ENCODE measurements at places on chromosomes 4 and X. TPM values are rescaled to one million over a fixed set of nuclear protein-coding genes. Genes with fewer than 3 reads are reported as not detected.

- no peak overlapping the region for H3K27ac ChIP-seq
- peaks cover 2% of the 10 kb centered on the region for H3K4me1 ChIP-seq
- H3K4me3 ChIP-seq, result no peak overlapping the region
- no peak for DNase-seq
- H3K36me3 ChIP-seq, result peaks cover 6% of the 10 kb centered on the region
- H3K27me3 ChIP-seq, result no peaks in the 10 kb centered on the region
These were observed 25.5 kb upstream of the USO1 start for GRCh38 chr4:75698963-75699228.

GRCh38 chr4:185793116-185793485, 18.9 kb downstream of the SORBS2 start:
- peaks cover 3% of the 10 kb centered on the region for H3K4me1 ChIP-seq
- H3K27me3 ChIP-seq, result no peaks in the 10 kb centered on the region
- H3K36me3 ChIP-seq, result no peaks in the 10 kb centered on the region
- no peak overlapping the region for H3K4me3 ChIP-seq
- H3K27ac ChIP-seq, result no peak overlapping the region

- H3K4me1 ChIP-seq, result no peaks in the 10 kb centered on the region
- H3K27me3 ChIP-seq, result no peaks in the 10 kb centered on the region
- H3K27ac ChIP-seq, result no peak overlapping the region
- H3K4me3 ChIP-seq, result no peak overlapping the region
- H3K36me3 ChIP-seq, result no peaks in the 10 kb centered on the region
These were observed 621.0 kb downstream of the TECRL start for GRCh38 chr4:63788271-63788670.

GRCh38 chr4:168099195-168099594, 6.9 kb downstream of the ANXA10 start:
- H3K4me3 ChIP-seq, result no peak overlapping the region
- no peaks in the 10 kb centered on the region for H3K4me1 ChIP-seq
- H3K36me3 ChIP-seq, result no peaks in the 10 kb centered on the region
- no peak for DNase-seq
- H3K27me3 ChIP-seq, result no peaks in the 10 kb centered on the region
- no peak overlapping the region for H3K27ac ChIP-seq

DNA sequence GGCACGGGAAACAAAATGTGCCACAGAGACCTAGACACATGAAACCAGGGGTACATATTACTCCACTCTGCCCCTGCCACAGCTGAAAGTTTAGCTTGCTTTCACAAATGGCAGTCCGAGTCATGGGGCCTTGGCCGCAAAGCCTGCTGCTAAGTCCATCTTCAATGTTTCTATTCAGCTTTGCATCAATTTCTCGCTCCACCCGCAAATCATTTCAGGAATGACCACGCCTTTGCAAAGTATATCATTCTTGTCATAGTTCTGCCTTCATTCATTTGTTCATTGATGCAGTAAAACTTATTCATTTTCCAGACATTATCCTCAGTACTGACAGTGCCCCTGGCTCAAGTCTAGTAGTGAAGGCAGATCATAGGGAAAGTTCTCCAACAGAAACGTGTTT, 9.5 kb downstream of the PLAC8 start:
- H3K36me3 ChIP-seq, result no peaks in the 10 kb centered on the region
- H3K4me3 ChIP-seq, result no peak overlapping the region
- H3K27ac ChIP-seq, result no peak overlapping the region
- no peaks in the 10 kb centered on the region for H3K27me3 ChIP-seq

- no peaks in the 10 kb centered on the region for H3K27me3 ChIP-seq
- no peaks in the 10 kb centered on the region for H3K36me3 ChIP-seq
- DNase-seq, result no peak
- peaks cover 24% of the 10 kb centered on the region for H3K4me1 ChIP-seq
- H3K4me3 ChIP-seq, result no peak overlapping the region
- no peak overlapping the region for H3K27ac ChIP-seq
These were observed 13.3 kb downstream of the OPHN1 start for GRCh38 chrX:68419975-68420374.

DNA sequence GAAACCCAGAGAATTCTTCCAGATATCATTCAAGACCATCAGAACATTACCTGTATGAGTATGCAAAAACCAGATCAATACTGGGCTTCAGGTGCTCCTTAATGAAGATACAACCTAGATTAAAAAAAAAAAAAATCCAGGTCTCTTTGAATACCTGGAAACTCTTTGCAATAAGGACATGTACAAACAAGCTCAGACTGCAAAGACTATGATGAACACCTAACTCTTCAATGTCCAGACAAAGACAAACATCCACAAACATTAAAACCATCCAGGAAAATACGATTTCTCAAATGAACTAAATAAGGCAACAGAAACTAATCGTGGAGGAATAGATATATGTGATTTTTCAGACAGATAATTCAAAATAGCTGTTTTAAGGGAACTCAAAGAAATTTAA, 38.7 kb downstream of the NLRP2B start:
- no peak for DNase-seq
- no peak overlapping the region for H3K4me3 ChIP-seq
- H3K27me3 ChIP-seq, result no peaks in the 10 kb centered on the region
- no peaks in the 10 kb centered on the region for H3K36me3 ChIP-seq
- H3K4me1 ChIP-seq, result no peaks in the 10 kb centered on the region
- no peak overlapping the region for H3K27ac ChIP-seq

The C4orf51 gene
- not detected for total RNA-seq

The AR gene
- 11.3 TPM for total RNA-seq

The NXF2 gene
- total RNA-seq, result not detected

The HELT gene
- 1.5 TPM for total RNA-seq

The CDKL2 gene
- 1.8 TPM for total RNA-seq

The PSMD10 gene
- total RNA-seq, result 42.0 TPM

Measured in suprapubic skin (tissue), 4 donors.